ENCODE measurements at places on chromosomes 12 and 14.

- no peak for DNase-seq
Observed at GRCh38 chr12:29572938-29573337, 75.5 kb upstream of the OVCH1 start.

DNA sequence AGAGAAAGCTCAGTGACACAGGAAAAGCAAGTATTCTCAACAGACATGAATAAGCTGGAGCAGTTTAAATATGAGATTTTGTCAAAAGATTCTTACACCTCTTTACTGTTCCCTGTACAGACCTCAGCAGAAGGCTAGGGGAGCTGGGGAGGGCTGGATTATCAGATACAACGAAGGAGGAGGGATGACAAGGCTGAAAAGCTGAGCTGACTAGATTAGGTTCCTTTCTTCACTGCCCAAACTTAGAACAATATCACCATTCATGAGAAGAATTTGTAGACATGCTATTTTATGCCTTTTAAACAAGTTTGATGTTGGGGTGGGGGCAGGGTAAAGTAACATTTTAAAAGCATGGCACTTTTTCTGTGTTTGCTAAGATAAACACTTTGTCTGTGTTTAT is 611.1 kb downstream of the AACS start:
- no peak for DNase-seq

- no peak for DNase-seq
Observed at GRCh38 chr14:74333909-74334308, 14.4 kb upstream of the VRTN start.

DNA sequence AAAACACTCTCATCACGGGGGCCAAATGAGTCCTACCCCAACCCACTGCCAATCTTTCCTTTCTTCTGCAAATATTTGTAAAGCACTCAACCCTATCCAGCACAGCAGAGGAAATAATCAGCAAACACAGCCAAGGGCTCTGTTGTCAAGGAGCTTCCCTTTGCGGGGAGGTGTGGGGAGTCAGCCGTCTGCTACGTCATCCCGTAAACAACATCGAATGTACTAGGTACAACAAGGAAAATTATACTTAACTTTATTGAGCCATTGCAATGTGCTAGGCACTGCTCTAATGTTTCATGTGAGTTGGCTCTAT is 22.8 kb downstream of the TMEM63C start:
- peak; percentile 99 for DNase-seq

DNA sequence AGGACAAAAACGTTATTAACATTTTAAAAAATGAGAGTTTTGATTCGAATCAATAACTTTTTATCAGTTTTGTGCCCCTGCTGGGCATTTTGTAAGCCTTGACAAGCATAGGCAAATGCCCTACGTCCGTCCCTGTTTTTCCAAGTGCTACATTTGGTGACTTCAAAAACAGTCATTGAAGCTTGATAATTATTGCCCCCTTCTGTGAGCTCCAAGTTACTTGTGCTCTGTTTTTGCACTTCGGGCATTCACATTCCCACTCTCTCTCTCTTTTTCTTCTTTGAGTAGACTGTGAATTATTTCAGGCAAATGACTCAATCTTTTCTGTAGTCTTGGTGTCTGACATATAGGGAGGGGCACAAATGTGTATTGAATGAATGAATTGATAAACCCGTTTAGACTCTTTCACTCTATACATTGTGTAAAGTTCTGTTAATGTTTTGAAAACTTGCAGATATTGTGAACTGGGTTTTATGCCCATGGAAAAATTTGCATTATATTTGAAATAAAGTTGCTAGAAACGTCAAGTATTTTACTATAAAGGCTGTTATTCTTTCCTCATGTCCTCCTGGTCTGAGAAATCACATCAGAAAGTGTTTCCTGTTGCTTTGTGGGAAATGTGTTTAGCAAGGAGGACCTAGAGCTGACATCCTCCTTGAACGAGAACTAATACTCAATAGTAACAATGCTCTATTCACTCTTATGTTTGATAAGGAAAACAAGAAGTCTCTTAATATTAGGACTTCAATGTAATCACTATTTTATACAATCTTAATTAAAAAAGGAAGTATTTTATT is 1.4 kb downstream of the APAF1 start:
- DNase-seq = no peak

- DNase-seq = no peak
Observed at GRCh38 chr12:116474331-116474730, 84.8 kb upstream of the MAP1LC3B2 start.

GRCh38 chr14:102831163-102831804 is 54.0 kb downstream of the TRAF3 start:
- no peak for DNase-seq

GRCh38 chr12:39867631-39868327 is 238.1 kb downstream of the SLC2A13 start:
- DNase-seq = no peak

DNA sequence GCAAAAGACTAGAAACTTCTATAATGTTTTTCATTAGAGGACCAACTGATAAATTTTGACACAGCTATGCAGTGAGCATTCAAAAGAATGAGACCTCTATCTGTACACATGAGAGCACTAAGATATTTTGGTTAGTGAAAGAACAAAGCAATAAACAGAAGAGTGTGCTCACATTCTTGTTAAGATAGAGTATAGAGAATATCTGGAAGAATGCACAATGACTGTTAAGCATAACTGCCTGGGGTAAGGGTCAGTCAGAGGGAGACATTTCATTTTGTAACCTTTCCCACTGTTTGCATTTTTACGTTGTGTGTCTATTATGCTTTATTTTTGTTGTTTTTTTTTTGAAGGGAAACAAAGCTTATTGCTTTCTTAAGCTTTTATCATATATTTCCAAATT is 20.7 kb downstream of the KCNMB4 start:
- no peak for DNase-seq

DNA sequence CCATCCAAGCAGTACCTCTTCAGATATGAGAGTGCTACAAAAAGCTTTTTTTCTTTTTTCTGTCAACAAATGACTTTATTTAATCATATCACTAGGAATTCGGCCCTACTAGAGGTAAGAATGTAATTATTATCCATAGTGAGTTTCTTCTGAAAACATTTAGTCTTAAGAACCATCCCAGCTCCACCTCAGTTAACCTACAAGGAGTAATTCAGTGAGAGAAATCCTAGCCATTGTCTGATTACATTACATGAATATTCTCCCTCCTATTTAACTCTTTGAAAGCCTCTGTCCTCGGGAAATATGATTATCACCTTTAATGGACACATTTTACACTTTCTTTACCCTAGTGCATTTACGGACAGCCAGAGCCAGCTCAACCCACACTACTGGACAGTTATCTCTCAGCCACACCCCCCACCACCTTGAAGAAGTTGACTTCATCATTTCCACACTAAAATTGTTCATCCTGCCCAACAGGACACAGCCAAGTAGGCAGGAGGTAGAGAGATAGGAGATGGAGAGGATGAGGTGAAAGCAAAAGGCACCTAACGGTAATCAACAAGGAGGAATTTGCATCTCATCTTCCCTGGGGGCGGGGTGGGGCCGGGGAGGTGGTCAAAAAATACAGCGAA is 1.3 kb downstream of the PPFIA2 start:
- DNase-seq = no peak

DNA sequence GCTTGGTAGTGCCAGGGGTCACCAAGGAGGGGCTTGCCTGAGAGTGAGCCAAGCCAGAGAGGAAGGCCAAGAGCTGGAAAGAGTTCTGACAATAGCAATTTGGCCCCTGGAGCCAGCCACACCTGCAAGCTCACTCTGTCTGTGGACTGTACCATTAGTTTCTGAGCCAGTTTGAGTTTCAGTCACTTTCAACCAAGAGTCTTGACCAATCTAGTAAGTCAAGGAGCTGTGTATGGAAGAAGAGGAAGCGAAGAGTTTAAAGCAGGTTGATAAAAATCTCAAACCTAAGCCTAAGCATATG is 38.5 kb downstream of the NT5DC3 start:
- DNase-seq = no peak

GRCh38 chr14:83461521-83461920 is 1927.9 kb upstream of the SEL1L start:
- DNase-seq = no peak

GRCh38 chr12:120571299-120571698 is 9.9 kb downstream of the POP5 start:
- no peak for DNase-seq

DNA sequence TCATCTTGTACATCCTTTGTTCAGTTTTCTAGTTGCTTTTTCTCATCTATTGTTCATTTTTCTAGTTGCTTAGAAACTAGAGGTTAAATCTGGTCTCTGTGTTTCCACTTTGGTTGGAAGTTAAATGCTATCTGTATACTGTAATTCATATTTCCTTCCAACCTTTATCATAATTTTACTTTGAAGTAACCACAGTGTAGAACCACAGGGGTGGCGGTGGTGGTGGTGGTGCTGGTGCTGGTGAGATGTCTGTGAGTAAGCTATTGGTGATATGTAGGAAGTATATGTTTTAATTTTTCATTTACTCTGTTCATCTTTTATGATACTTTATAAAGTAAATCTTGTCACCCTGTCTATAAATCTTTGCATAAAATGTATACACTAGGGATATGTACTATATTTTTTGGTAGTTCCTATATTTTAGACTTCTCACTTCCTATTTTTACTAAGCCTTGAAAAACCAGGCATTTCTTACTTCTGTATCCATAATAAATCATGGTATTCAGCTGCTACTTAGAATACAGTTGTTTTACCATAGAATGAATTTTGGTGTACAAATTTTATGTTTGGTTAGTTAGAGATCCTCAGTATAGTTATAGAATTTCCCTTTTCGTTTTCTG is 31.9 kb downstream of the CCDC91 start:
- no peak for DNase-seq

GRCh38 chr12:130506844-130507243 is 169.2 kb downstream of the PIWIL1 start:
- DNase-seq = no peak

GRCh38 chr14:57491640-57492039 is 2.0 kb downstream of the CCDC198 start:
- DNase-seq = no peak

DNA sequence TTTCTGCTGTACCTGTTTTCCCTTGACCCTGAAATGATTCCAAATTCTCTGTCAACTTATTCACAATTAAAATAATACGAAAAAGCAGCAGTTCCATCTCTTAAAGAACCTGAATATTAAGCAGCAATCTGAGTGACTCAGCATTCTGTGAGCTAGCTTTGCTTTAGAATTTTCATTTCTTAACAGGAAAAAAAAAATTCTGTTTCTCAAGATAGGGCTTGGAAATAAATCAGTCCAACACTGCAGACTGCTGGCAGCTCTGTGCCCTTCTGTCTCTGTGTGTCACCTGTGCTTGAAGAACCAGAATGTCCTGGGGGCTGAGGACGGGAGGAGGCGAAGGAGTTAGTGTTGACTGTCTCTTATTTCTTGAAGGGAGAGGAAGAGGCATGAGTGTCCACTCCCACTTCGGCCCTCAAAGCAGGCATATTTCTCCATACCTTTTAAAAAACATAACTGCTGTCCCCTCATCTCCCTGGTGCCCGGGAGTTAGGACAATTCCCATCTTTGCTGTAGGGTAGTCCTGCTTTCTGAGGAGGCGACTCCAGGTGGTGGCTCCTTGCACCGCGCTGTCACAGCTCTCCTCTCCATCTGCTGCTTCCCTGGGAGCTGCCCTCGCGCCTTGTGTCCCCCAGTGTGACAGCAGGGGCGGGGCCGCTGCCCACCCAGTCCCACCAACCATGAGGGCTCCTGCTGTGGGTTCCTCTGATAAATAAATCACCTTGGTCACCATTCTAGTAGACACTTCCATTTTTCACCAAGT is 203.1 kb downstream of the CALM1 start:
- peak; percentile 5 for DNase-seq

DNA sequence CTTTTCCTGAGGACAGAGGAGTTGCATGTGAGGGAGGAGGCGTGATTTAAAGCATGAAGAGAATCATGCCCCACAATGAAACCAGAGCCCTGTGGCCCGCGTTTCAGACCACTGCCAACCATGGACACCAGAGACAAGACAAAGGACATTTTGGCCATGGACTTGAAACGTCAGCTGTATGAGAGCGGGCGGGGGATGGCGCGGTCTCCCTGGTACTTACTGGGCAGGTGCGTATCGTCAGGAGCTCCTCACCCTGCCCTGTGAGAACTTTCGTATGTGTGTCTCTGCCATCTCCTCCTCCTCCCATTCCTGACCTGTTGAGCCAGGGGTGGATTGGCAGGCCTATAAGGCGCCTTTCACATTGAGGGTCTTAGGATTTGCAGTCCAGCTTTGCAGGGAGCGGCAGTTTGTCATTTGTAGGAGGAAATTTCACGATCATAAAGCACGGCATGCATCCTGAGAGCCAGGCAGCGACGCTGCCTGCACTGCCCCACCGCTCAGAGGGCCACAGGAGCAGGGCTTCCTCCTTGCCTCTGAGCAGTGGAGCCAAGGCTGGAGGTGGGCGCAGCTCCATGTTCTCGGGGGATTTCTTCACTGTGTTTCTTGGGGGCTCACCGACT is 22.2 kb downstream of the SFSWAP start:
- DNase-seq = no peak
